Activated CD8-positive, alpha-beta memory T cell treated with anti-CD3 and anti-CD28 coated beads for 1 hour (primary cell): ENCODE measurements at places on chromosomes 2 and 18.

DNA sequence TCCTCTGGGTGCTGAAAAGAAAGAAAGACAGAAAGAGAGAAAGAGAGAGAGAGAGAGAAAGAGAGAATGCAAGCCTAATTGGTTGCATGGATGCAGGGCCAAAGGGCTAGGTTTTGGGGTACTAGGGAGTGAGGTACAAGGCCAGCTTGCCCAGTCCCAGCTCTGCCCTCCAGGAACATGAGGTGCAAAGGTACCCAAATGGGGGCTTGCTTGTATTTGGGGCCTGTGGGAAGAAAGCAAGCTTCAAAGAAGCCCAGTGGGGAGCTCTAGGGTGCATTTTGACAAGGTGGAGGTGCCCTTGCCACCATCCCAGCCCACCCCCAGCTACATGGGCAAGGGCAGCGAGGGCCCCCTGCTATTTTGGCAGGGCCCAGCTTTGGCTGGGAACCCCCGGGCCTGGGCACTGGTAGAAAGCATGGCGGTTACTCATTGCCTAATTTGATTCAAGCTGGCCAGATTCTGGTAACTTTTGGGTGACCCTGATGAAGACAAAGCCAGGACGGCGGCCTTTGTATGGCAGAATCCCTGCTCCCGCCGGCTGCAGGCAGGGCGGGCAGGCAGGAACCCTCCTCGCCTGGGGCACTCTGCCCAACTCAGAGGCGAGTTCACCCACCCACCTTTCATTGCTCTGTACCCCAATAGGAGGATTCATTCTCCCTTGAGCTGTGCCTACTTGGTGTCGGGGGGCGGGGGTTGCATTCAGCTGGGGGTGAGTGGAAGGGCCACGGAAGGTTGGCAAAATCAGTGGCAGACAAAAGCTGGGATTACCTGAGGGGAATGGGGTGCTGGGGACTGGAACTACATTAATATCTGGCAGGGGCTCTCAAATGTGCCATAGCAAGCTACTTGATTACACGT, 537 bp upstream of the HOXD4 start:
- DNase-seq: no peak

DNA sequence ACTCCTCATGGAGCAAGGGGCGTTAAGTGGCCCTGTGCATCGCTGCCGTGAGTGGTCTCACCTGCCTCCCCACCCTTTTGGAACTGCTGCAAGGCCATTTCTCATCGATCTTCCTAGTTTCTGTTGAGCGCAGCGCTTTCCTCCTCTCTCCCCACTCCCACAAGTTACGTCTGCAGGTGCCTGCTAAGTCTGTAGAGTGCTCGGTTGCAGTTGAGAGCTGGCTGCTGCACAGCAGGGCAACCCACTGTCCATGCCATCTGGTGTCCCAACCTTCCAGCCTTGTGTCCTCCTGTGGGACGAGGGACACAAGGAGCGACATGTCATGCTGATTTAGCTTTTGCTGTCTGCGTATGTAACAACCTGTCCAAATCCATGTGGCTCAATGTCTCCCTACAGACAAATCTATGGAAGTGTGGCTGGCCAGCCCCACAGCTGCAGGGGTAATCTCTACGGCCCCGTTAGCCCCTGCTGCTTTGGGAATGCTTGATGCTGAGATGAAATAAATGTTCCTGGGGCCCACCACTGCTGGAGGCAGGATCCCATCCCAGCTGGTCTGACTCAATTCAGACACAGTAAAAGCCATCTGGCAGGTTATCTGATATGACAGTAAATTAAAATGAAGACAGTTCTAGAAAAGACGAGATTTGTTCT, 68.1 kb upstream of the TCF7L1 start:
- DNase-seq: no peak

- DNase-seq: no peak
Observed at GRCh38 chr2:163733301-163733938, 2.4 kb downstream of the FIGN start.

- no peak for DNase-seq
Observed at GRCh38 chr18:72652990-72653593, 109.0 kb upstream of the CBLN2 start.

DNA sequence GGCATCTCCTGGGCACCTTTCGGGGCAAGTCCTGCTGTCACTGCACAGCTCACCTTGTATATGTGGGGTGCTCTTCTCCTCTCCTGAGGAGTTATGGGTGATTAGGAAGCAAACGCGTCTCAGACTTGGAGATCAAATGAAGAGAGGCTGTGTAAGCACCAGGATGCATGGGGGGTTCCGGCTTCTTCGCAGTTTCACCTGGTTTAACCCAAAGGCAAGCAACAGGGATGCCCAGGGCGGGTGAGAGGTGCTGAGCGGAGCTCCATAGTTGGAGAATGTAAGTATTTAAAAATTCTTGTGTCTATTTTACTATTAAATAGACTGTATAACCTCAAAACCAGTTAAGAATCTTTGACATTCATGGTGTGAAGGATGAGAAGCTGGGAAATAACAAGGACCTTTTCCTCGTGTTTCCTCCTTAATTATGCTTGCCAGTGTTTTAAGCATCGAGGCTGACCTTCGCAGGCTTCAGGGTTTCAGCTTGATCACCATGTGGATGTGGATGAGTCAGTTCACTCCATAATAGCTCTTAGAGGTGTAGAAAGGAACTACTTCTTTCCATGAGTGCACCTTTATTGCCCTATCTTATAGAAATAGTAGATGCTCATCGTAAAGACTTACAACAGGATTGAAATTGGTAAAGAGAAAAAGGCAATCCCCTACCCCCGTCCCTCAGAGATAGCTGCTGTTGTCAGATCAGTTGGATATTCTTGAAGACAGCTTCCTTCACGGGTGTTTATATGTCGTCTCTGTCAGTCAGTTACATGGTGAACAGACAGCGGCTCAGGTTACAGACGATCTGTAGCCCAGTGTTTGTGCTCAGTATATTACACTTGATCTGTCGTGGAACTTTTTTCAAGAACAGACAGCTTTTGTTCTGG, 201.1 kb downstream of the AGAP1 start:
- DNase-seq: no peak

DNA sequence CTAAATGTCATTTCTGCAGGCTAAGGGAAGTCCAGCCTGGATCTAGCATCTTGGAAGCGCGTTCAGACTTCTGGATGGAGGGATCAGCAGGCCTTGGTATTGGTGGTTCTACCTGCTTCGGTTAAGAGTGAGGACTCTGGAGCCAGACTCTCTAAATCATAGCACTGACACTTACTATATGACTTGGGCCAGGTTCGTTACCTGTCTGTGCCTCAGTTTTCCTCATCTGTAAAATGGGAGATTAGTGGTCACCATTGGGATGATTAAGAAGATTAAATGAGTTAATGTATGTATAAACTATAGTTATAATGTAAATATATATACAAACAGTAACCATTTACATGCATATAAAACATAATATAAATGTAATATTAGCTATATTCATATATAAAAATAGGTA, 995 bp upstream of the ICOS start:
- no peak for DNase-seq

DNA sequence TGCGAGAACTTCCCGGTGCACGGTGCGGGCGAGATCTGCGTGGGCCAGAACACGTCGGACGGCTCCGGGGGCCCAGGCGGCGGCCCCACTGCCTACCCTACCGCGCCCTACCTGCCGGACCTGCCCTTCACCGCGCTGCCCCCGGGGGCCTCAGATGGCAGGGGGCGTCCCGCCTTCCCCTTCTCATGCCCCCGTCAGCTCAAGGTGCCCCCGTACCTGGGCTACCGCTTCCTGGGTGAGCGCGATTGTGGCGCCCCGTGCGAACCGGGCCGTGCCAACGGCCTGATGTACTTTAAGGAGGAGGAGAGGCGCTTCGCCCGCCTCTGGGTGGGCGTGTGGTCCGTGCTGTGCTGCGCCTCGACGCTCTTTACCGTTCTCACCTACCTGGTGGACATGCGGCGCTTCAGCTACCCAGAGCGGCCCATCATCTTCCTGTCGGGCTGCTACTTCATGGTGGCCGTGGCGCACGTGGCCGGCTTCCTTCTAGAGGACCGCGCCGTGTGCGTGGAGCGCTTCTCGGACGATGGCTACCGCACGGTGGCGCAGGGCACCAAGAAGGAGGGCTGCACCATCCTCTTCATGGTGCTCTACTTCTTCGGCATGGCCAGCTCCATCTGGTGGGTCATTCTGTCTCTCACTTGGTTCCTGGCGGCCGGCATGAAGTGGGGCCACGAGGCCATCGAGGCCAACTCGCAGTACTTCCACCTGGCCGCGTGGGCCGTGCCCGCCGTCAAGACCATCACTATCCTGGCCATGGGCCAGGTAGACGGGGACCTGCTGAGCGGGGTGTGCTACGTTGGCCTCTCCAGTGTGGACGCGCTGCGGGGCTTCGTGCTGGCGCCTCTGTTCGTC, 1.7 kb downstream of the FZD7 start:
- DNase-seq: no peak

- DNase-seq: no peak
Observed at GRCh38 chr2:131590896-131591295, 63.2 kb downstream of the CCDC74A start.

DNA sequence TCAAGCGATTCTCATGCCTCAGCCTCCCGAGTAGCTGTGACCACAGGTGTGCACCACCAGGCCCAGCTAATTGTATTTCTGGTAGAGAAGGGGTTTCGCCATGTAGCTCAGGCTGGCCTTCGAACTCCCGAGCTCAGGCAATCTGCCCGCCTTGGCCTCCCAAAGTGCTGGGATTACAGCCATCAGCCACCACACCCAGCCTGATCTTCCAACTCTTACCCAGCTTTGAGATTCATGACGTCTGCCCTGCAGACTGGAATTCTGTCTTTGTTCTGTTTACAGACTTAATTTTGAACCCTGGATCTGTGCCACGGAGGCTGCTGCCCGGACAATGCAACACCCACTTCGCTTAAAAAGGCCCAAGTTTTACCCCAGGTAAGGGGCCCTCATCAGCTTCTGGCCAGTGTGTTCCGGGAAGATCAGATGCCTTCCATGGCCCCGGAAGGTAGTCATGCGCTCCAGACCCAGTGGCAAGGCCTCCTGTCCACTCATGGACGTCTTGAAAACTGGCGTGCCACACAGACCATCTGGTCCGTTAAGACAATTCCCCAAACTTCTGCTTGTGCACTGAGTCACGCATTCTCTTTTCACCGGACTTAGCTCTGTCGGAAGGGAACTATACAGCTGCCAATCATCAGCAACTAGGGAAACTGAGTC, 5.5 kb downstream of the PXDN start:
- DNase-seq: no peak

GRCh38 chr2:44954447-44954888, 13.0 kb downstream of the SIX3 start:
- no peak for DNase-seq

GRCh38 chr2:7508296-7508943, 591.2 kb downstream of the RNF144A start:
- no peak for DNase-seq

GRCh38 chr2:181790716-181791649, 100.5 kb upstream of the ITPRID2 start:
- DNase-seq: peak; percentile 4

- DNase-seq: no peak
Observed at GRCh38 chr2:25885933-25886332, 7.6 kb upstream of the ASXL2 start.

DNA sequence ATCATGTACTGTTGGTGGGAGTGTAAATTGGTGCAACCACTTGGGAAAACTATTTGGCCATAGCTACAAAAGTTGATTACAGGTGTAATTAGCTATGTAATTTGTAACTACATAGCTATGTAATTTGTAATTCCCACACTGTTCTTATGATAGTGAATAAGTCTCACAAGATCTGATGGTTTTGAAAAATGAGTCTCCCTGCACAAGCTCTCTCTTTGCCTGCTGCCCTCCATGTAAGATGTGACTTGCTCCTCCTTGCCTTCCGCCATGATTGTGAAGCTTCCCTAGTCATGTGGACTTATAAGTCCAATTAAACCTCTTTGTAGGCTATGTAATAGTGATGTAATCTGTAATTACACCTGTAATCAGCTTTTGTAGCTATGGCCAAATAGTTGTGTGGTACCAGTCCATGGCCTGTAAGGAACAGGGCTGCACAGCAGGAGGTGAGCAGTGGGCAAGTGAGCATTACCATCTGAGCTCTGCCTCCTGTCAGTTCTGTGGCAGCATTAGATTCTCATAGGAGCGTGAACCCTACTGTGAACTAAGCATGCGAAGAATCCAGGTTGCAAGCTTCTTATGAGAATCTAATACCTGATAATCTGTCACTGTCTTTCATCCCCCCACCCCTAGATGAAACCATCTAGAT, 133.7 kb upstream of the COPS8 start:
- DNase-seq: no peak

DNA sequence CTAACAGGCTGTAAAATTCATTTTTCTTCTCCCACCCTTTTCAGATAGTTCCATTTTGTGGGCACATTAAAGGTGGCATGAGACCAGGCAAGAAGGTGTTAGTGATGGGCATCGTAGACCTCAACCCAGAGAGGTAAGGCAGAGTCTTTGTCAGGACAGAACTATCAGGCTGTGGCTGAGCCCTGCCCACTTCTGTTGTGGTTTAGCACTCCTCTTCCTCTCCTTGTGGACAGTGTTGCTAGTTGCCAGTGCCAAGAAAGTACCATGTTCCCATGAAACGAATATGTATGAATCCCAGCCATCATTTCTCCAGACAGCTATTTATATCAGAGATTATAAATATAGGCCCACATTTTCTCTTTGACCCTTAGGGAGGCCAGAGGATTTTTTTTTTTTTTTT, 1.6 kb downstream of the LGALSL start:
- DNase-seq: no peak

DNA sequence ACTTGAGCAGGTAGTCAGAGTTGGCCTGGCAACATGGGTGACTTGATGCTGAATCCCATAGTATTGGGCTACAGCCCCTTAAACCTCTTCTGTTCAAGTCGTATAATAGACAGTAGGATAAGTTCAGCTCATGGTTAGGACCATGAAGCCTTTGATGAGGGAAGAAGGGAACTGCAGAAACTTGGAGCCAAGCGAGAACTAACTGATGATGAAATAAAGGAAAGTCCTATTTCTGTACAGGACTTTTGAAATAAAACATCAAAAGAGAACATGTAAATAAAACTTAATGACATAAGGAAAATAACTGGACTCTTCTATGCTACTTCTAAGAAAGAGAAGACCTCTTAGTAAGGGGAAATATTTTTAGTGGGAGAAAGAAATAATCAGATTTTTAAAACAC, 51.2 kb upstream of the UGP2 start:
- no peak for DNase-seq

- DNase-seq: no peak
Observed at GRCh38 chr2:46914578-46915230, 902 bp downstream of the MCFD2 start.

- DNase-seq: no peak
Observed at GRCh38 chr2:143468341-143468888, 339.2 kb downstream of the ARHGAP15 start.

GRCh38 chr2:40097691-40098385, 318.8 kb upstream of the THUMPD2 start:
- DNase-seq: no peak
